ENCODE measurements at places on chromosomes 1 and 21.

DNA sequence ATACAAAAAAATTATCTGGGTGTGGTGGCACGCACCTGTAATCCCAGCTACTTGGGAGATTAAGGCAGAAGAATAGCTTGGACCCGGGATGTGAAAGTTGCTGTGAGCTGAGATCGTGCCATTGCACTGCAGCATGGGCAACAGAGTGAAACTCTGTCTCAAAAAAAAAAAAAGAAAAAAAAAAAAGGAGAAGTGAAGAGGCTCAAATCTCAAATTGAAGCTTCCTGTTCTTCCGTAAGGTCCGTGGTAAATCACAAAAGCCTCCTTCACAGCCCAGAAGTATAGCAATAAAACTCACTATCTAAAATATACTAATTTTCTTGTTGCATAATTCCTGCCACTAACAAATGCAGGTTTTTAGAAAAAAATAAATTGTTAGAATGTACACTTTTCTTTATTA, 498.2 kb upstream of the BRINP3 start:
- DNase-seq = no peak

DNA sequence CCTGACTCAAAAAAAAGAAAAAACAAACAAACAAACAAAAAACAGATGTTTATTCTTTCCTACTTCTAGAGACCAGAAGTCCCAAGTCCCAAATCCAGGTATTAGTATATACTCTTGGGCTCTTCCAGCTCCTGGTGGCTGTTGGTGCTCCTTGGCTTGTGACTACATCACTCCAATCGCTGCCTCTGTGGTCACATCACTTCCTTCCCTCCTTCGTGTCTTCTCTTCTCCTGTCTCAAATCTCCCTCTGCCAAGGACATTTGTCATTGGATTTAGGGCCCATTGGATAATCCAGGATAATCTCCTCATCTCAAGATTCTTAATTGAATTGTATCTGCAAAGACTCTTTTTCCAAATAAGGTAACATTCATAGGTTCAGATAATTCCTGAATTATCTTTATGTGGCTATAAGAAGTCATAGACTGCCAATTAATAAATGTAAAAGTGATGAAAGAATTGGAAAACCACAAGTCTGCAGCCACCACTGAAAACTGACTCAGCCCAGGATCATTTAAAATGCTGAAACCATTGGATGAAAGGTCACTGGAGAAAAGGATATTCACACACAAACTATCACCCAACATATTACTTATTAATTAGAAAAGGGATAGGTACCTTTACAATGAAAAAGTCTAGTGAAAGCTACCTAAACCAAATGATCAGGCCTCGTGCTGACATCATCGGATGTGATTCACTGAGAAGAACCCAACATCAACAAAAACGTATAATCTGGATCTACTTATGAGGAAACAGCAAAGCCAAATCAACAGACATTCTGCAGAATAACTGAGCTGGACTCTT, 67.1 kb downstream of the ZNF281 start:
- DNase-seq = no peak

DNA sequence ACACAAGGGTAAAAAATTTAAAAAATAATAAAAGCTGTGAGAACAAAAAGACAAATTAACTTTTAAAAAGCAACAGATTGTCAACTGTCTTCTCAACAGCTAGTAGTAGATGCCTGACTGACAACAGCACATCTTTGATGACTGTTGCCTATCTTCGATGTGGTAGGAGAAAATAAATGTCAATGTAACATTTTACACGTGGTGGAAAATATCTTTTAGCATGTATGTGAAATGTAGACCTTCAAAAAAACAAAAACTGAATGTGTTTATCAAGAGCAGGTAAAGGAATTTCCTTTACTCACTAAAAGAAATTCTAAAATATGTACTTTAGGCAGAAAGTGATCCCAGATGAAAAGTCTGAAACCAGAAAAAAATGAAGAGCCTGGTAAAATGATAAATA, 42.9 kb downstream of the CD53 start:
- no peak for DNase-seq

GRCh38 chr1:155321639-155322503, 1.2 kb downstream of the RUSC1 start:
- DNase-seq = no peak

DNA sequence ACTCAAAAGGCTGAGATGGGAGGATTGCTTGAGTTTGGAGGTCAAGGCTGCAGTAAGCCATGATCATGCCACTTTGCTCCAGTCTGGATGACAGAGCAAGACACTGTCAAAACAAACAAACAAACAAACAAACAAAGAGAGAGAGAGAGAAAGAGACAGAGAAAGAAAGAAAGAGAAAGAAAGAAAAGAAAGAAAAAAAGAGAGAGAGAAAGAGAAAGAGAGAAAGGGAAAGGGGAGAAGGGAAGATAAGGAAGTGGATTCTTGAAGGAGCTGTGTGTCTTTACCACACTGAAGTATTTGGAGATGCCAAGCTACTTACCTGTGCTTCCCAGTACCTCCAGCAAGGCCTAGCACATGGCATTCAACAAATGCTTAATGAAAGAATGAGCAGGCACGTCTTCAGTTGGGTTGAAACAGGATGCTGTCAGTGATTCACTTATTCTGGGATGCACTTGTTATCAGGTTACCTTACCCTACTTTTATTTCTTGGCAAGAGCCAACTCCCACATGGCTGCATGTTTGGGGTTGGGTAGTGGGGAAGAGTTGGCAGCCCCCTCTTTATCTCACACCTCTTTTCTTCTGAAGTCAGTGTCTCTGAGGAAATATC, 28.8 kb downstream of the CD101 start:
- DNase-seq = no peak

DNA sequence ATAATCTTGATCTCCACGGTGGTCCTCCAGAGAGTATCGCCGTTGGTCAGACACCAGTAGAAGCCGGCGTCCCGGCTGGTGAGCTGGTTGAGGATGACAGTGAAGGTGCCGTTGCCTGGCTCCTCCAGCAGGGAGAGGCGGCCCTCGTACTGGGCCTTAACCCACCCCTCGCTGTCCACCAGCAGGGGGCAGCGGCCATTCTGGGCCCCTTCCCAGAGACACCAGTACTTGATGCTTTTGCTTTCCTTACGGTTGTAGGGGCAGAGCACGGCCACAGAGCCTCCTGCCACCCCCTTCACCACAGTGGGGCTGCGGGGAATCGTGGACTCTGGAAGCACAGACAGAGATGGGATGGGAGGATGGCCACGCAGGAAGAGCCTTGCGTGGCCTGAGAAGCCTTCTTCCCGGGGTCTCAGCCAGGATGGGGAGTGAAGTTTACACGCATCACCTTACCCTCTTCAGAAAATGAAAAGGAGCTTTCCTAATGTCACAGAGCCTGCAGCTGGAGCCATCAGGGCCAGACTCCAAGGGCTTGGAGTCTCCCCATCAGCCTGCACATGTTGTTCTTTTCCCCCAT, 10.7 kb downstream of the PIGR start:
- DNase-seq = no peak

DNA sequence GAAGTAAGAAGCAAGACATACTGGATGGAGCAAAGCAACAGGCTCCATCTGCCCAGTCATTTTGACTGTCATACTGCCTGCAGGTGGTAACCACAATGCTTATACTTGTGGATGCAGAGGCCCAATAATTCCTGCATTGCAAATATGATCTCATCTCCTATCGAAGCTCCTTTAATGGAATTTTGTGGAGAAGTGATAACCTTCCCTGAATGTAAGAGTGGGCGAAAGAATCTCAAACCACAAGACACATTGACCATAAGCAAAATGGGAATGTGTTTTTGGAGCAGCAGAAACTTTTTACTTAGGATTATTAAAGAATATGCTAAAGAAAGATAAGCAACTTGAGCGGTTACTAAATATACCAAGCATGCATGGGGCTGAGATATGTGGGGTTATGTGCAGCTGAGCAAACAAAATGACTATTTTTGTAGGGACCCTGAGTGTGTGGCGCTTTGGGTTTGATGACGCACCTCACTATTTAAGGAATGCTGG, 77.4 kb upstream of the BACH1 start:
- DNase-seq = no peak

- DNase-seq = no peak
Measured at GRCh38 chr1:8394456-8395321, 76.8 kb downstream of the SLC45A1 start.

GRCh38 chr1:92587445-92587844, 100.7 kb upstream of the GFI1 start:
- no peak for DNase-seq
